ENCODE measurements at places on chromosomes 11 and 22.

- ATAC-seq = no peak
Measured at GRCh38 chr22:39363751-39364515, 14.1 kb downstream of the SYNGR1 start.

GRCh38 chr11:73361953-73362776 lies 14.0 kb upstream of the RELT start:
- ATAC-seq = no peak

DNA sequence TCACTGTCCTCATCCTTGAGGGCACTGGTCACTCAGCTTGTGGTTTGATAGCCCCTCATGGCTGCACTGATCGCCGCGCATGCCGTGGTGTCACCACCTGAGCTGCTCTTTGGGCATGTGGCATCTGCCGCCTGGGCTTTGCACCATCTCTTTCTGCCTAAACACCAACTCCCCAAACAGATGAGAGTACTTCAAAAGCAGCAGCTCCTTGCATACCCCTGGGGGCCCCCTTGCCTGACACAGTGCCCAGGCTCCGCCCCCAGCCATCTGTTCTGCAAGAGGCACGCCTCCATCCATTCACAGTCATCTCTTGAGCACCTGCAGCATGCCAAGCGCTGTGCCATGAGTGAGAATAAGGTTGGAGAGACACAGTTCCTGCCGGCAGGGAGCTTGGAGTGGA lies 104.5 kb upstream of the B3GAT1 start:
- ATAC-seq = no peak

DNA sequence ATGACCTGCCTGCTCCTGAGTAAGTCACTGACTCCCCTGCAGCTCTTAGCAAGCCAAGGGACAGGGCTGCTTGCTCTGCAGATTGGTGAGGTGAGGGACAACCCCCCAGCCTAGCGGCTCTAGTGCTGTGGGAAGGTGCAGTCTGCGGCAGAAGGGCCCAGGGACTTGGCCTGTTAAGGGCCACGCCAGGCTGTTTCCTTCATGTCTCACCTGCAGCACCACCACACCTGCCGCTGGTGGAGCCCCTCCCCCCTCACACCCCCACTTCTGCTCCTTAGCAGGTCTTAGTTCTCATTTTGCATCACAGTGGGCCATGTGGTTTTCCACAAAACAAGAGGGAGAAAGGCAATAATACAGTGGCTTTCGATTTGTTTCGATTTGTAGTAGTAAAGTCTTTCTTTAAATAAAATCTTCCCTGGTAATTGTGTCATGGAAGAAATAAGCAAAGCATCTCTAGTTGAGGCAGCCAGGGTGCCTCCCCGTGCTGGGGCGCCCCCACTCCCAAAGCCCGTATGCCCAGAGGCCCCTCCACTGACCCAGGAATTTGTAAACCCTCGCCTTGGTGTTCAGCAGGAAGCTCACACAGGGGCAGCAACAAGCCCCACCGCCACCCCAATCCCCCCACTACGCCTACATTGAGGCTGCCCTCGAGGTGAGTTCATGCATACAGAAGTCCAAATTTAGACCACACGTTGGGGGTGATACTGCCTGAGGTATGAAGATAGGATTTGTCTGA lies 86.5 kb upstream of the CLDN5 start:
- ATAC-seq = peak; percentile 44

- no peak for ATAC-seq
Measured at GRCh38 chr11:4180441-4181183, 86.0 kb downstream of the RRM1 start.

DNA sequence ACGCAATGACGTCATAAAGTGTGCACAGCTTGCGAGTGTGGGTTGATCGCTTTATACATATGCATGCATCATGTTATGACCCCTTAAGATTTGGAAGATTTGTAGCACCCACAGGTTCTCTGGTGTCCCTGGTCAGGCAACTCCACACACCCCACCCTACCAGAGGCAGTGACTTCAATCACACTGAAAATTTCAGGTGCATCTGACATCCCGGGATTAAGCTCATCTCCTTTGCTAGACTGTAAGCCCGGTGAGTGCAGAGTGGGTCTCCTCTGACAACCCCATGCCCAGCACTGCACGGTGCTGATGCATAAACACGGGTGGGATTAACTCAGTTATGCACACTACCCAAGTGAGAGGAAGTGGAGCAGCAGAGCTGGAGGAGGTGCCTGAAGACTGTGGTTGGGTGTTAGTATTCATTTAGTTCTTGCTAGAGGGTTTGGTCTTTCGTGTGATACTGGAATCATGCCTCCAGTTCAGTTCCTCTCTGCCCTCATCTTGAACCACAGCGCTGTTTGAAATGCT lies 6.5 kb downstream of the ARSA start:
- peak; percentile 73 for ATAC-seq

DNA sequence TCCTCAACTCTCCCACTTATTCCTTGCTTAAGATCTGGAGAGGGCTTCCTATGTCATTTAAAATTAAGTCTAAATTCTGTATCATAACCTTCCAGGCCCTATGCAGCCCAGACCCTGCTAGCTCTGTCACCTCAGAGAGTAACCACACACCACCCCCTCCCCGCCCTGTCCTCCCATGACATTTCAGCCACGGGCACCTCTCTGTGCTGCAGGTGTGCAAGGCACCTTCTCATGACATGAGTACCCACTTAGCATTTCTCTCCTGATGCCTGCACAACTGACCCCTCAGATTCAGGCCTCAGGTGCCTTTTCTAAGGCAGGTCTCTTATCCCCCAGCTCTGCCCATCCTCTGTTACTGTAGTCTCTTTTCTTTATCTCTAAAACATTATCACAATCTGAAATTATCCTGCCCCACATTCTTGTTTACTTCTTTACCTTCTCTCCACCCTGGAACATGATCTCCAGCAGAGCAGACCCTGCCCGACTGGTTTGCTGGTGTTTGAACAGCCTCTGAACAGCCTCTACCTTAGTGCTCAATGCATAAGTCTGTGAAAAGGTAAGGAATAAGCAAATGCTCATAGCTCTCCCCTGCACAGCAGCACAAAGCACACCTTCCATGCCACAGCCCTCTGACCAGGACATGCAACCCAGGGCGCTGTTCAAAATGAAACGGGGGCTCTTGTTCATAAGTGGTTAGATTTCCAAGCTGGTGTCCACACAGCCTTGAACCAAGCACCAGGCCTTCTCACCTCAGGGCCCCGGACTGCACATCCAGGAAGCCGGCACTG lies 196.1 kb upstream of the B3GAT1 start:
- no peak for ATAC-seq

DNA sequence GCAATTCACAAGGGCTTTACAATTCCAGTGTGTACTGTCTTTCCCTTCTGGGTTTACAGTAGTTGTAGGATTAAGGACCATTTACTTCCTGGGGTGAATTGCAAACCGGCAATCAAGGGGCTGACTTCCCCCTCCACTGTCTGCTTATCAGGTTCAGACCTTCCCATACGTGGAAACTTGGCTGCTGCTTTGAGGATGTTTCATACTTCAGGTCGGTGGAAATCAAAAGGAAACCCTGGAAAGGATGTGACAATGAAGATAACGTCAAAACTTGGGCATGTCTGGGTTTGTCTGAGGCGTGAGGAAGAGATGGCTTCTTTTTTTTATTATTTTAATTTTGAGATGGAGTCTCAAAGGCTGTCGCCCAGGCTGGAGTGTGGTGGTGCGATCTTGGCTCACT lies 2.1 kb upstream of the RTCB start:
- ATAC-seq = no peak

- no peak for ATAC-seq
Measured at GRCh38 chr22:29112121-29112520, 39.3 kb downstream of the KREMEN1 start.

- ATAC-seq = no peak
Measured at GRCh38 chr11:3782963-3783362, 14.4 kb downstream of the NUP98 start.

- ATAC-seq = no peak
Measured at GRCh38 chr11:73814812-73815211, 27.1 kb downstream of the MRPL48 start.

- no peak for ATAC-seq
Measured at GRCh38 chr11:122162095-122162494, 46.1 kb upstream of the BLID start.

DNA sequence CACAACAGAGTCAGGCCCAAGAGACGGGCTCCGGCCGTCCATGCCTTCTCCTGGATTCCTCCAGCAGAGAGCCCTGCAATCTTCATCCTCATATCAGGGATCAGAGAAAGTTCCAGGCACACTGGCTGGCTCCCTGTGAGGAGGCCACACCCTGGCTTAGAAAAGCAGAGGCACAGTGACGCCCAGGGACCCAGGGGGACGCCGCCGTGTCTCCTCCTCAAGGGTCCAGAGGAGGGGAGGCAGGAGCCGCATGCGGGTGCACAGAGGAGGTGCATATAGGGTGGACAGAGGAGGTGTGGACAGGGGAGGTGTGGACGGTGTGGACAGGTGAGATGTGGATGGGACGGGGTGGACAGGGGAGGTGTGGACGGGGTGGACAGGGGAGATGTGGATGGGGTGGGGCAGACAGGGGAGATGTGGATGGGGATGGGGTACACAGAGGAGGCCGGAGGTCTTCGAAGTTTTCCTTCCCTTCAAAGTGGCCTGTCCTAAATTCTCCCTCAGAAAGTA lies 1521.9 kb downstream of the BRD1 start:
- ATAC-seq = no peak

DNA sequence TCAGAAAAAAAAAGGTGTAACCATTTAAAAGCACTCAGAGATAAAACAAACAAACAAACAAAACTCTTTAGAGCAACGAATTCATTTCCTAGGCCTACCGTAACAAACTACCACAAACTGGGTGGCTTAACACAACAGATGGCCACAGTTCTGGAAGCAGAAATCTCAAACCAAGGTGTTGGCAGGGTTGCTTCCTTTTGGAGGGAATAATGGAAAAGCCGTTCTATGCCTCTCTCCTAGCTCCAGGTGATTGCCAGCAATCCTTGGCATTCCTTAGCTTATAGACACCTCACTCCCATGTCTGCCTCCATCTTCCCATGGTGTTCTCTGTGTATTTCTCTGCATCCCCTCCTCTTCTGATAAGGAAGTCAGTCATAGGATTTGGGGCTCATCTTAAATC lies 200.4 kb downstream of the RAB38 start:
- no peak for ATAC-seq

- ATAC-seq = no peak
Measured at GRCh38 chr22:43008509-43008908, 6.4 kb downstream of the PACSIN2 start.

DNA sequence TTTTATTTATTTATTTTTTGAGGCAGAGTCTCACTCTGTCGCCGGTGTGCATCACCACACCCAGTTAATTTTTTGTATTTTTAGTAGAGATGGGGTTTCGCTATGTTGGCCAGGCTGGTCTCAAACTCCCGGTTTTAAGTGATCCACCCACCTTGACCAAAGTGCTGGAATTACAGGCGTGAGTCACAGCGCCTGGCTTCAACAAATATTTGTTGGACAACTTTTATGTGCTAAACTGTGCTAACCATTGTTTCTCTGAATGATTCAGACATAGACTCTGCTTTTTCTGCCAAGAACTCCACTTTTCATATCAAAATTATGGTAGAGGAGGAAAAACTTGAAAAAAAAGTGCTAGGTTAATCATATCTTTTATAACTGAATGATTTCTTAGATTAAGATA lies 36.3 kb downstream of the MMP7 start:
- ATAC-seq = no peak

GRCh38 chr11:34784318-34784841 lies 131.8 kb downstream of the APIP start:
- no peak for ATAC-seq

- ATAC-seq = no peak
Measured at GRCh38 chr22:27790376-27791158, 11.0 kb downstream of the MN1 start.

All from activated CD4-positive, CD25-positive, alpha-beta regulatory T cell treated with anti-CD3 and anti-CD28 coated beads, Interleukin-2, amount 50 U/mL, for 24 hours (primary cell).